ENCODE measurements at places on chromosomes 3 and 15.

- H3K4me1 ChIP-seq, result peaks cover 6% of the 10 kb centered on the region
- no peaks in the 10 kb centered on the region for H3K36me3 ChIP-seq
- DNase-seq, result no peak
Measured at GRCh38 chr3:176967522-176967921, 229.8 kb downstream of the TBL1XR1 start.

GRCh38 chr3:6994081-6994668 lies 133.3 kb downstream of the GRM7 start:
- no peak overlapping the region for H3K27ac ChIP-seq
- no peaks in the 10 kb centered on the region for H3K4me1 ChIP-seq
- H3K4me3 ChIP-seq, result no peak overlapping the region
- H3K36me3 ChIP-seq, result no peaks in the 10 kb centered on the region
- H3K27me3 ChIP-seq, result no peaks in the 10 kb centered on the region
- no peak for DNase-seq

GRCh38 chr15:59013246-59013873 lies 25.9 kb downstream of the RNF111 start:
- H3K4me1 ChIP-seq, result peaks cover 30% of the 10 kb centered on the region
- H3K36me3 ChIP-seq, result peaks cover 49% of the 10 kb centered on the region
- no peaks in the 10 kb centered on the region for H3K27me3 ChIP-seq
- H3K4me3 ChIP-seq, result no peak overlapping the region
- no peak overlapping the region for H3K27ac ChIP-seq

DNA sequence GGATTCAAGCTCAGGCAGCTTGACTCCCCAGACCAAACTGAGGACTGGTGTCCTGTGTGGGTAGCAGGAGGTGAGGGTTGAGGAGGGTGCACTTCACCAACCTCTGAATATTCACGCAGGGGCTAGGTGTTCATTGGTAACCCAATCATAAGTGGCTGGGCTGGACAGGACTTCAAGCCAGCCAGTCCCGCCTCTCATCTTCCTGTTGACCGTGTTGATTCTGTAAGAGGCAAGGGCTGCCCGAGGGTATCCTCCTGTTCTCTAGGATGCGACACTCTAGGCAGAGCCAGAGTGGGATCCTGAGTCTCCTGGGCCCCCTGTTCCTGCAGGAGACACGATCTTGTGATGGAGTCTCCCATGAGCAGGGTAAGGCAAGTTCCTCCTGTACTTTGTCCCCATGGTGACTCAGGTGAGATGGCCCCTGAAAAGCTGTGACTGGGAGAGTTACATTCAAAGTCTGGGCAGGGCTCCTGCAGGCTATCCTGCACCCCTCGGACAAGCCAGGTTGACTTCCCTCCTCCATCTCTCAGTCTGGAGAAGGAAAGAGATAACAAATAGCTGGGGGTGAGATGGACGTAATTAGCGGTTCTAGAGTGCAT lies 58.1 kb upstream of the POMGNT2 start:
- H3K27me3 ChIP-seq, result no peaks in the 10 kb centered on the region
- peaks cover 16% of the 10 kb centered on the region for H3K36me3 ChIP-seq
- H3K27ac ChIP-seq, result peak overlapping the region; percentile 99

GRCh38 chr3:104461431-104461830 lies 905.3 kb upstream of the ALCAM start:
- no peak overlapping the region for H3K27ac ChIP-seq
- H3K4me1 ChIP-seq, result no peaks in the 10 kb centered on the region
- no peaks in the 10 kb centered on the region for H3K36me3 ChIP-seq
- H3K27me3 ChIP-seq, result no peaks in the 10 kb centered on the region
- no peak for DNase-seq
- H3K4me3 ChIP-seq, result no peak overlapping the region

GRCh38 chr15:67013696-67014095 lies 51.7 kb upstream of the SMAD3 start:
- H3K4me1 ChIP-seq, result no peaks in the 10 kb centered on the region
- no peak for DNase-seq
- no peaks in the 10 kb centered on the region for H3K27me3 ChIP-seq
- H3K4me3 ChIP-seq, result no peak overlapping the region
- H3K27ac ChIP-seq, result no peak overlapping the region

DNA sequence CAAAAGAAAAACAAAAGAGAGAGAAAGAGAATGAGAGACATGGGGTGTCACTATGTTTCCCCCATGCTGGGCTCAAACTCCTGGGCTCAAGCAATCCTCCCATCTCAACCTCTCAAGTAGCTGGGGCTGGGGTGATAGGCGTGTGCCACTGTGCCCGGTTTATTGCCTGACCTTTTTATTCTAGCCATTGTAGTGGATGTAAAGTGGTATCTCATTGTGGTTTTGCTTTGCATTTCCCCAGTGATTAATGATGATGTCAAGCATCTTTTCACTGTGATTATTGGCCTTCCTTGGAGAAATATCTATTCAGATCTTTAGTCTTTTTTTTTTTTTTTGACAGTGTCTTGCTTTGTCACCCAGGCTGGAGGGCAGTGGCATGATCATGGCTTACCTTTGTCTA lies 37.7 kb upstream of the GK5 start:
- H3K36me3 ChIP-seq, result no peaks in the 10 kb centered on the region
- no peak overlapping the region for H3K27ac ChIP-seq
- no peaks in the 10 kb centered on the region for H3K4me1 ChIP-seq
- no peaks in the 10 kb centered on the region for H3K27me3 ChIP-seq

DNA sequence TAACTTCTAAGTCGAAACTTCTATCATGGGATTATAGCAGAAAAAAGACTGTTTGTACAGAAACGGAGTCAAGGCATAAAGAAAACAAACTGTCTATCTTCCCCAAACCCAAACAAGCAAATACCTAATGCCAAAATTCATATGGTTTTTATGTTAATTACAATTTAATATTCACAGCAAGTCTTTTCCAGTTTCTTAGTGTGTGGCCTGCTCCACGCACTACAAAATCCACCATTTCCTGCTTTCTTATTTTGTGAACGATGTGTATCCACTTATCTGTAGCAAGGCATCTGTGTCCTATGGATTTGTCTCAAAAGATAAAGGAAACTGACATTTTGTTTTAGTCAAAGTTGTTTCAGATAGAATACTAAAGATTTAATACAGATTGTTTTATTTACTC lies 588.0 kb upstream of the CCDC54 start:
- DNase-seq, result no peak
- H3K4me1 ChIP-seq, result no peaks in the 10 kb centered on the region
- H3K36me3 ChIP-seq, result no peaks in the 10 kb centered on the region
- no peak overlapping the region for H3K4me3 ChIP-seq

DNA sequence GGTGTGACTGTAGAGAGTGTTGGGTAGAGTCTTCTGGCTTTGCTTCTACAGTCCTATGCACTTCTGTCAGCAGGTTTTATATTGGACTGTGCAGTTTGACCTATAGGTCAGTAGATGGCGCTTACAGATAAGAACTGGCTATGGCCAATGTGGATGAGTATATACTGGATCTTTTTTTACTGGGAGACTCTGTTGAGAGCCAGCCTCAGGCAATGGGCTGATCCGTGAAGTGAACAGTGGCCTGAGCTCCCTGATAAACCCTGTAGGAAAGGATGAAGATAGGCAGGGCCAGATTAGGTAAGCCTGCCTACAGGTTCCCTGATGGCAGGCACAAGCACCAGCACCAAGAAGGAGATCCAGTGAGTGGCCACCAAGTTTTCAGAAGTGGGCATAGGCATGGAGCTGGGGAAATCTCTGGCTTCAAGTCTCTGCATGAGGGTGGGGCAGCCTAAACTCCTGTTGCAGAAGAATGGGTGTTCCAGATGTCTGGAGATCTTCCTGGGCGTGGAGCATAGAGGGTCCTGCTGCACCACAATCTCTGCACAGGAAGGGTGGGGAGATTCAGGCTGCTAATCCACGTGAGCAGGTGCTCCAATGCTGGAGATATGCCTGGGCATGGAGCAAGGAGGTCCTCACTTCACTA lies 326.0 kb upstream of the SGO1 start:
- no peaks in the 10 kb centered on the region for H3K27me3 ChIP-seq
- H3K36me3 ChIP-seq, result no peaks in the 10 kb centered on the region
- no peak for DNase-seq
- no peak overlapping the region for H3K4me3 ChIP-seq
- H3K4me1 ChIP-seq, result no peaks in the 10 kb centered on the region

- H3K4me3 ChIP-seq, result no peak overlapping the region
- H3K27me3 ChIP-seq, result no peaks in the 10 kb centered on the region
- H3K4me1 ChIP-seq, result no peaks in the 10 kb centered on the region
- H3K27ac ChIP-seq, result no peak overlapping the region
- peaks cover 9% of the 10 kb centered on the region for H3K36me3 ChIP-seq
Measured at GRCh38 chr15:33888176-33888575, 80.1 kb upstream of the CHRM5 start.

DNA sequence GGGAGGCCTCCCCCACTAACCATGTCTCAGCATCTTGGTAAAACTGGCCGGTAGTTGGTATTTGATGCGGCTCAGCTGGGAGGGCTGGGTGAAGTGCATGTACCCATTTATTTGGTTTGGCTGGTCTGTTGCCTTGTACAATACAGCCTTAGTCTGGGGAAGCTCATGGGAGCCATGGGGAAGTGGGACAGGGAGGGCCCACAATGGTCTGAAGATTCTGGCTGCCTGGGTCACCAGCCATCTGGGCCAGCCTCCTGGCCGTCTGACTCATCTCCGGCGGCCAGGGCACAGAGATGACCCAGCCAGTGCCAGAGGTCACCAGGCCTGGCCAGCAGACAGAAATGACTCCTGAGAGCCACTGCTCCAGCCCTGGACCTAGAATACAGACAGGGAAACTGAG lies 51.6 kb upstream of the SMAD6 start:
- no peak overlapping the region for H3K4me3 ChIP-seq
- no peaks in the 10 kb centered on the region for H3K36me3 ChIP-seq
- H3K27me3 ChIP-seq, result peaks cover 7% of the 10 kb centered on the region
- H3K27ac ChIP-seq, result no peak overlapping the region
- no peak for DNase-seq
- peaks cover 2% of the 10 kb centered on the region for H3K4me1 ChIP-seq

DNA sequence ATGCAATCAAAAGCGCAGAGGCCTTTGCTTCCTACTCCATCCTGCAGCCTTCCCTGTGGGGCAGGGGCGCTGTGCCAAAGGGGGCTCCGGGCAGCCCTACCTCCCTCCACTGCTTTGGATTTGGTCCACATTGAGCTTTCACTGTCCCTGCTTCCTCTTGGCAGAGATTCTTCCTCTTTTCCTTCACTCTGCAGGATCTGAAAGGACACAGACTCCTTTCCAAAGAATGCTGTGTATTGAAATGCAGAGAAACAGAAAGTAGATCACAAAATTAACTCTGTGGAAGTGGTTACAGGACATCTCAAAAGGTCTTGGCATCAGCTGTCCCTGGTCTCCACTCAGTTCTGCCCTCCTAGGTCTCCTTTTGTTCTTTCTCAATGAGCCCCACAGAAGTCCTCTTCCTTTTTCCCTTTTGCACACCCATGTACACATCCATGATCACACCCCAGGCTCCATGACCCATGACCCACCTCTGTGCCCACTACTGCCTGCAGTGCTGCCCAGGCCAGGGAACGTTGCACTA lies 64.1 kb downstream of the CCR1 start:
- no peak overlapping the region for H3K4me3 ChIP-seq
- no peak overlapping the region for H3K27ac ChIP-seq
- peaks cover 1% of the 10 kb centered on the region for H3K27me3 ChIP-seq
- H3K4me1 ChIP-seq, result peaks cover 11% of the 10 kb centered on the region
- no peak for DNase-seq

- DNase-seq, result no peak
- peaks cover 36% of the 10 kb centered on the region for H3K27me3 ChIP-seq
- no peak overlapping the region for H3K4me3 ChIP-seq
- H3K36me3 ChIP-seq, result no peaks in the 10 kb centered on the region
- H3K4me1 ChIP-seq, result peaks cover 7% of the 10 kb centered on the region
Measured at GRCh38 chr3:125207507-125207906, 5.0 kb downstream of the SLC12A8 start.

DNA sequence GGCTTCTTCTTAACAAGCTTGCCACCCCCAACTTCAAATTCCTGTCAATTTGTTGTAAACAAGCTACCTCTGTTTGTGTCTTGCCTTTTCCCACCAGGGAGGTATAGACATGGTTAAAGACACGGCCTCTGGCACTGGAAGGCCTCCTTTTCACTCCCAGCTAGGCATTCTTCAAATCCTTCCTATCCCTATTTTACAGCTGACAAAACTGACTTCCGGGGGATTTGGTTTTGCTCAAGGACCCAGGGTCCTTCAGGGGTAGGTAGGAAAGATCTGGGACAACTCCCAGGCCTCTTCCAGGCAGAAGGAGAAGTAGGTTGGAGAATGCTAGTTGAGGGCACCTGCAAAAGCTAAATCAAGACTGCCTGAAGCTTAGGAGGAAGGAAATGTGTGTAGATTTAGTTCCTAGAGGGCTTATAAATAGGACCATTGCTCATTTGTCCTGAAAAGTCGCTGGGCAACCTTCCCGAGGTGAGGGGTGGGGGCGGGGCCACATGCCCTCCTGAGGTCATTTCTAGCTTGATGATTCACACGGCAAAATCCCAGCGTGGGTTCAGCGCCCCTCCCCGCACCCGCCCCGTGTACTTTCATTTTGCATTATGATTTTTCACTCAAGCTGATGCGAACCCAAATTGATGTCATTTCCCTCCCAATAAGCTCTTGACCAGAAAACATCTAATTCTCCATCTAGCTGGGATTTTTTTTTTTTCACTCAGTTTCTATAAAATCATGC lies 365.5 kb downstream of the SHQ1 start:
- H3K4me1 ChIP-seq, result peaks cover 4% of the 10 kb centered on the region
- H3K27me3 ChIP-seq, result peaks cover 3% of the 10 kb centered on the region
- DNase-seq, result peak; percentile 30
- peak overlapping the region; percentile 31 for H3K27ac ChIP-seq
- H3K4me3 ChIP-seq, result peak overlapping the region; percentile 83
- no peaks in the 10 kb centered on the region for H3K36me3 ChIP-seq

GRCh38 chr3:187430576-187430975 lies 62.4 kb downstream of the RTP4 start:
- H3K27me3 ChIP-seq, result peaks cover 8% of the 10 kb centered on the region
- DNase-seq, result no peak
- H3K36me3 ChIP-seq, result no peaks in the 10 kb centered on the region
- H3K4me3 ChIP-seq, result no peak overlapping the region
- no peak overlapping the region for H3K27ac ChIP-seq
- no peaks in the 10 kb centered on the region for H3K4me1 ChIP-seq

DNA sequence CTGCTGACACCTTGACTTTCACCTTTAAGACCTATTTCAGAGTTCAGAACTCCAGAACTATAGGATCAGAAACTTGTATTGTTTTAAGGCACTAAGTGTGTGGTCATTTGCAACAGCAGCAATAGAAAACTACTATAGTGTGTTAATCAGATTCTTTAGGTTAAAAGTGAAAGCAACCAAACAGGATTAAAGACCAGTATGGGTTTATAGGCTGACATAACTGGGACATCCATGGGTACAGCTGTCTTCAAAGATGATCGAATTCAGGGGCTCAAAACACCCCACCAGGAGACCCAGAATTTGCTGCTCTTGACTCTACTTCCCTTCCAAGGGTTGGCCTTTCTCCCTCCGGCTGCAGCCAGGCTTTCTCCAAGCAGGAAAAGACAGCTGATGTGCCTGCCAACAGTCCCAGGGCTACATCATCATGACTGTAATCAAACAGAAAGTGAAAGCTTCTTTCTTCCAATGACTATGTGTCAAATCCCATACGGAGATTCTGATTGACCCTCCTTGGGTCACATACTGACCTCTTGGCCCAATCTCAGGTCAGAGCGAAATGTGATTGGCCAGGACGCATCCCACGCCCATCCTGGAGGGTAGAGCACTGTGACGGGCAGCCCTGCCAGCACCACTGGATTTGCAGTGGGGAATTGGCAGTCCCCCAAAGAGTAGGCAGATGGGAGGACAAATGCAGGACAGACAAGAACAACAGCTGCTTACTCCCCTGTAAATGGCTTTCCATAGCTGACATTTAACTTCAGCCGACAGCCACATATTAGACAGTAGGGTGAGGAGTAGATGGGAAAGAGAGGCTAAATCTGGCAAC lies 51.4 kb upstream of the RNF7 start:
- no peaks in the 10 kb centered on the region for H3K27me3 ChIP-seq
- DNase-seq, result no peak
- peak overlapping the region; percentile 93 for H3K27ac ChIP-seq
- no peaks in the 10 kb centered on the region for H3K36me3 ChIP-seq
- H3K4me1 ChIP-seq, result peaks cover 28% of the 10 kb centered on the region
